LHCN-M2 (cell line): ENCODE measurements at places on chromosomes 5 and 9. TPM values are rescaled to one million over a fixed set of nuclear protein-coding genes. Genes with fewer than 3 reads are reported as not detected.

Gene CENPK
- 41.5 and 42.8 TPM in 2 replicates for total RNA-seq

Gene POU5F2
- total RNA-seq: 0.13 and 0.29 TPM in 2 replicates

DNA sequence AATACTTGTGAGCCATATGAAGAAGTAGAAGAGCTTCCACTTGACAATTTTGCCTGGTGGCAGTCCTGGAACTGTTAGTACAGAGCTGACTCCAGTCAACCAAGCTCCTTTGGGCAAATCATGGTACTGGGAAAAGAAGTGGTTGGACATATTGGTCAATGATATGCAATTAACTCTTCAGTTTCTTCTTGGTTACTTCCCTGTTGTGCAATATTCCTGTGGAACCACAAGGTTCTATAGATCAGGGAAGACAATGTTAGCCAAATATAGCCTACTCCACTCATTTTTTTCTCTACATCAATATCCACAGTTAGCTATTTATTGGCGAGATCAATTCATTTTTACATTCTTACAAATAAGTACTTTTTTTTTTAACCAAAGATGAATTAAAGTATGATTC is 14.4 kb upstream of the GDA start:
- no peak for DNase-seq

DNA sequence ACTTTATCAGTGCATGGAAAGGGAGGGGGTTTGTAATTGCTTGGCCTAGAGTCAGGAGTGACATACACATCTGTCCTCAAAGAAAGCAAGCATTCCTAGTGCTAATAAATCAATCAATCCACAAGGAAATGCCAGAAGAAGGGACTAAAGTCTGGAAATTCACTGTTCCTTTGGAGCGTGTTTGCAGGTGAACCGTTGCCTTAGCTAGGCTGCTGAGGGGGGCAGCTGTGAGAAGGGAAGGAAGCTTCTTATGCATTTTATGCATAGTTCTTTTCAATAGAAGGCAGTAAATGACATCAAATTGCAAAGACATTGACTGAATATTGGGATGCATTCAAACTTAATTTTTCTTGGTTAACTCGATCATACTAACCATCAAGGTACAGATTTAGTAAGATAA is 1092.5 kb upstream of the SEMA6A start:
- no peak for DNase-seq

DNA sequence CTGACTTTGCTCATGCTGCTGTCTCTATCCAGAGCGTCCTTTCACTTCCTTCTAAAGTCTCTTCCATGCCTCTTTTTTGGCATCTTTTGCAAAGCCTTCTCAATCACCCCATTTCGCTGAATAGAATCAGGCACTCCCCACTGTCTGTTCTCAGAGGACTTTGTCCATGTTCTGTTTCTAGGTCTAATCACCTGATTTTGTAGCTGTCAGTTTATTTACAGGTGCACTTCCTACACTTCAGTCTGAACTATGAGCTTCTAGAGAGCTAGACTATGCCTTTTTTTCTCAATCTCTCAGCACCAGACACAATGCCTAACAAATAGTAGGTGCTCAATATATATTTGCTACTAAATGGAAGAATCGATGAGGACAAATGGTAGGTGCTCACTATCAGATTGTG is 29.9 kb downstream of the TLR4 start:
- DNase-seq: no peak

GRCh38 chr5:174511714-174512253 is 212.6 kb upstream of the MSX2 start:
- no peak for DNase-seq

GRCh38 chr9:105658351-105658750 is 3.9 kb upstream of the TAL2 start:
- no peak for DNase-seq
